Colonic mucosa (tissue), 4 donors: ENCODE measurements at places on chromosomes 4 and X. TPM values are rescaled to one million over a fixed set of nuclear protein-coding genes. Genes with fewer than 3 reads are reported as not detected.

The SCD5 gene
- 4.4 TPM for total RNA-seq

The SAGE1 gene
- total RNA-seq = 0.07 TPM

The TMEM187 gene
- total RNA-seq = 19.2 TPM

DNA sequence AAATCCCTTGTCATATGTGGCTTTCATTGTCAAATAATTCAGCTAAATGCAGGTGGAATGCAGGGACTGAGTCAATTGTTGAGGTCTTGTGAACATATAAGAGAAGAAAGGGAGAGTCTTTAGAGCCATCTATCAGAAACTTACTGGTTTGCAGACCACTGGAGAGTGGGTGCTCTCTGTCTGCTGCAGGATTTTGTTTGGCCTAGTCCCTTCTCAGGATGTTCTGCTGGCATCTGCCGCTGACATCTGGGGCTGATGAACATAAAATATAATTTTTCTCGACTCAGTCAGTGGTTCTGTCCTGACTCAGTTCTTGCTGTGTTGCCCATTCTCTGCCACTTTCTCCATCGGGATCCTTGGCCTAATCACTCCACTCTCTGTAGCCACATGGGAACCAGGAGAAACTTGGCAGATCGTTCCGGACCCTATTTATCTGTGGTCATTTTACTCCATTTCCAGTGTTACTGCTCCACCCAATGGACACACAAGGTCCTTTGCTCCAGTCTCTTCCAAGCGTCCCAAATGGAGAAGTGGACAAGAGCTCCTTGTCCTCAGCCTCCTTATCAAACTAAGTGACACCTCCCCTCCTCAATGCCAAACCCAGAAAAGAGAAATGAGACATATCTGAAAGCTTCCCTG, 436.2 kb downstream of the FAT4 start:
- no peak overlapping the region for H3K4me3 ChIP-seq
- H3K27ac ChIP-seq = no peak overlapping the region
- H3K36me3 ChIP-seq = no peaks in the 10 kb centered on the region
- DNase-seq = no peak
- no peaks in the 10 kb centered on the region for H3K27me3 ChIP-seq

GRCh38 chrX:45024501-45024900, 151.5 kb downstream of the KDM6A start:
- no peak overlapping the region for H3K4me3 ChIP-seq
- H3K27me3 ChIP-seq = no peaks in the 10 kb centered on the region
- H3K4me1 ChIP-seq = no peaks in the 10 kb centered on the region
- no peaks in the 10 kb centered on the region for H3K36me3 ChIP-seq

DNA sequence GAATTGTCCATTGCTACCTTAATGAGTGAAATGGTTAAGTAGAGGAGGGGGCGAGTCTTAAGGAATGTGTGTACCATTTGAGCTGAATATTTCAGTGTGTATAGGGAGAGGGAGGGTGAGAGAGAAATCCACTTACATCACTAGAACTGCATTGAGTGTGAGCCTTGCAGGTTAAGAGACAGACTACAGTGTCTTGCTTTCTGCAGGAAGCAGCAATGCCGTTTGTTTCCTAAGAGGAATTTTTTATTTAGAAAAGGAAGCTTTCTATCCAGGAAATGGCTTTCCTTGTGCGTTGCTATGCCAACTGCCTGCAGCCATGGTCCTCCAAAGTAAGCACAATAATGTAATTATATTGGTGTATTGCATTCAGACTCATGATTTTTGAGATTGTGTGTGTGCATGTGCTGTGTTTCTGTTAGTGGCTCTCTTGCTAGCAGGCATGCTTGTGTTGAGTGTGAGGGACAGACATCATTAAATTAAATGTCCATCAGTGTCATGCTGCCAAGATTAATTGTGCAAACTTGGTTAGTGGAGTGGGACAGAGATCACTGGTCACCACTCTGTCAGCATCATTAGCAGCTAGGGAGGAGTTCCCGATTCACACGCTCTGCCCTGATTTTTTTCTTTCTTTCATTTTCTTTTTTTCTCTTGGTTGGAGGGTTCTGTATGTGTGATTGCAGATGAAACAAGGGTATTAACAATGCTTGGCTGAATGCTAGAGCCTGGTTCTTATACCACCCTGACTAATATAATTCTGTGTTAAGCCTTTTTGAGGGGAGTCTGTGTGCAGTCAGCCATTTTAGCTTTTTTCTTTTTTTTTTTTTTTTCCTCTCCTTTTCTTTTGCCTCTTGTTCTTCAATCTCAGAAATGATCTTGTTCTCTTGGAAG, 164.3 kb downstream of the RAPGEF2 start:
- H3K27me3 ChIP-seq = no peaks in the 10 kb centered on the region
- no peak overlapping the region for H3K27ac ChIP-seq
- H3K4me3 ChIP-seq = no peak overlapping the region
- no peaks in the 10 kb centered on the region for H3K36me3 ChIP-seq
- H3K4me1 ChIP-seq = no peaks in the 10 kb centered on the region

DNA sequence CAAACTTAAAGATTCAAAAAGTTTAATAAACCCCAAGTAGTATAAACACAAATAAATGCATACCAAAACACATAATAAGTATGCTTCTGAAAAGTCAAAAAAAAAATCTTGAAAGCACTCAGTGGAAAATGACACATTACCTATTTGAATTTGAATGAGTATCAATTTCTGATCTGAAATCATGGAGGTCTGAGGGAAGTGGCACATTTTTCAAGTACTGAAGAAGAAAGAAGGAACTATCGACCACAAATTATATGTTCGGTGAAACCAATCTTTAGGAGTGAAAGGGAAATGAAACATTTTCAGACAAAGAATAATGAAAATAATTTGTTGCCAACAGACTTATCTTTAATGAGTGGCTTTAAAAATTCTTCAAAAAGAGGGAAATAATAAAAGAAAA, 12.1 kb upstream of the F9 start:
- H3K4me1 ChIP-seq = no peaks in the 10 kb centered on the region
- no peak overlapping the region for H3K4me3 ChIP-seq
- H3K27me3 ChIP-seq = no peaks in the 10 kb centered on the region
- no peaks in the 10 kb centered on the region for H3K36me3 ChIP-seq
- DNase-seq = no peak
- no peak overlapping the region for H3K27ac ChIP-seq

DNA sequence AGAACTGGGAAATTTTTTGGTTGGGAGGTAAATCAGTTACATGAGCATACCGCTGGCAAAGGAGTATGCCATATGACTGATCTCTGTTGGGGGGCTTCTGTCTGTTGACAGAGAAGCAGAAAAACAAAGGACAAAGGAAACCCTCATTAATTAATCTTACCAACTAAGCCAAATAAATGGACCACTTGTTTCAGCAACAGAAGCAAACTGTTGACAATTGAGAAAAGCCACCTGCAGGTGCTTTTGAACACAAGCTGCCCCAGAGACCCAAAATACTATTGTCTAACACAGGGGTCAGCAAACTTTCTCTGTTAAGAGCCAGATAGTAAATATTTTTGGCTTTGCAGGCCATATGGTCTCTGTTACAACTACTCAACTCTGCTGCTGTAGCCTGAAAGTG, 7.0 kb upstream of the FRYL start:
- no peaks in the 10 kb centered on the region for H3K27me3 ChIP-seq
- H3K27ac ChIP-seq = no peak overlapping the region
- no peaks in the 10 kb centered on the region for H3K4me1 ChIP-seq
- H3K4me3 ChIP-seq = no peak overlapping the region
- DNase-seq = no peak
- H3K36me3 ChIP-seq = no peaks in the 10 kb centered on the region

GRCh38 chrX:40683245-40683644, 35.9 kb upstream of the CXorf38 start:
- H3K27me3 ChIP-seq = no peaks in the 10 kb centered on the region
- no peak for DNase-seq
- H3K4me1 ChIP-seq = no peaks in the 10 kb centered on the region
- H3K4me3 ChIP-seq = no peak overlapping the region
- no peaks in the 10 kb centered on the region for H3K36me3 ChIP-seq
- H3K27ac ChIP-seq = no peak overlapping the region

GRCh38 chr4:138223231-138223910, 18.8 kb downstream of the SLC7A11 start:
- no peak overlapping the region for H3K4me3 ChIP-seq
- DNase-seq = no peak
- no peaks in the 10 kb centered on the region for H3K36me3 ChIP-seq
